ENCODE measurements at places on chromosomes 3 and 15. TPM values are rescaled to one million over a fixed set of nuclear protein-coding genes. Genes with fewer than 3 reads are reported as not detected.

- DNase-seq = no peak
Measured at GRCh38 chr3:96814651-96815567, 515 bp downstream of the EPHA6 start.

DNA sequence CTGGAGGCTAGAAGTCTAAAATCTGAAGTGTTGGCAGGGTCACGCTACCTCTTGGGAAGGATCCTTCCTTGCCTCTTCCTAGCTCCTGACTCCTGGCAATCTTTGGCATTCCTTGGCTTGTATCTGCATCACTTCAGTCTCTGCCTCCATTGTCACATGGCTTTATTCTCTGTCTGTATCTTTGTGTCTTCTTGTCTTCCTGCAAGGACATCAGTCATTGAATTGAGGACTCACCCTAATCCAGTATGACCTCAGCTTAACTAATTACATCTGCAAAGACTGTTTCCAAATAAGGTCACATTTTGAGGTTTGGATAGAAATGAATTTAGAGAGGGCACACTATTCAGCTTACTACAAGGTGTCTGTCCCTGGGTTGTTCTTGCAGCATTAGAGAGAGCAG is 31.1 kb upstream of the UTS2B start:
- DNase-seq = no peak

DNA sequence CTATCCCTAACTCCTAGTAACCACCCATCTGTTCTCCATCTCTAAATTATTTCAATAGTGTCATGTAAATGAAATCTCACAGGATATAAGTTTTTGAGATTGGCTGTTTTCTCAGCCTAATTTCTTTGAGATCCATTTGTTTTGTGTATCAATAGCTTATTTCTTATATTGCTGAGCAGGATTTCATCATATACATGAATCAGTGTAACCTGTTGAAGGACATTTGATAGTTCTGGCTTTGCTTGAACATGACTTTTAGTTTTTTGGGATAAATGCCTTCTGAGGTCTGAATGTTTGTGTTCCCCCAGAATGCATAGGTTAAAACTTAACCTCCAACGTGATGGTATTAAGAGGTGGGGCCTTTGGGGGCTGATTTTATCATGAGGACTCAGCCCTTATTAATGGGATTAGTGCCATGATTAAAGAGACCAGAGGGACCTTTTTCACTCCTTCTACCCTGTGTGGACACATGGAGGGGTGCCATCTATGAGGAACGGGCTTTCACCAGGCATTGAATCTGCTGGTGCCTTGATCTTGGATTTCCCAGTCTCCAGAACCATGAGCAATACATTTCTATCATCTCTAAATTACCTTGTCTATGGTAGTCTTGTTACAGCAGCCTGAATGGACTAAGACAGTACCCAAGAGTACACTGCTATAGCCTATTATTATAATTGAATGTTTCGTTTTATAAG is 118.3 kb downstream of the FNDC3B start:
- DNase-seq = no peak

- DNase-seq = no peak
Measured at GRCh38 chr3:61730577-61731231, 169.3 kb downstream of the PTPRG start.

GRCh38 chr3:29329986-29330890 is 49.4 kb downstream of the RBMS3 start:
- no peak for DNase-seq

DNA sequence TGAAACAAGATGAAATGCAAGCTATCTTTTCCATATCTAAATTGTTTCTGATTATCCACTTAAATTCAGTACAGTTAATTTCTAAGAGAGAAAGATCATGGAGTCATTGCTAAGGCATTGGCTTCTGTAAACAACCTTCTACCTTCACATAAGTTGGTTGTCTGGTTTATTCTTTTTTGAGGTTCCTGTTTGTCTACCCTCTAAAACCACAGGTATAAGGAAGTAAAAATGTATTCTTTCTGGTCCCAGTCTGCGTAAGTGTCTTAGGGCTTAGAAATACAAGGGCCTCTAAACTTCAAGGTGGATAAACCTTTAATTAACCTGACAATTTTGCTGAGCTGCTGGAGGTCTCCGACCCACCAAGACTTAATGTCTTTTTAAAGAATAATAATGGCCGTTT is 3.6 kb upstream of the ATOSA start:
- DNase-seq = no peak

Gene ILDR1
- total RNA-seq = 0.15 TPM

Gene NANOGP8
- not detected for total RNA-seq

Gene OR5H14
- total RNA-seq = not detected

Gene CTSH
- 36.0 TPM for total RNA-seq

GRCh38 chr3:195885036-195885891 is 23.1 kb downstream of the TNK2 start:
- DNase-seq = peak; percentile 52

Gene TF
- total RNA-seq = 2.0 TPM

Gene SAMD7
- total RNA-seq = not detected

DNA sequence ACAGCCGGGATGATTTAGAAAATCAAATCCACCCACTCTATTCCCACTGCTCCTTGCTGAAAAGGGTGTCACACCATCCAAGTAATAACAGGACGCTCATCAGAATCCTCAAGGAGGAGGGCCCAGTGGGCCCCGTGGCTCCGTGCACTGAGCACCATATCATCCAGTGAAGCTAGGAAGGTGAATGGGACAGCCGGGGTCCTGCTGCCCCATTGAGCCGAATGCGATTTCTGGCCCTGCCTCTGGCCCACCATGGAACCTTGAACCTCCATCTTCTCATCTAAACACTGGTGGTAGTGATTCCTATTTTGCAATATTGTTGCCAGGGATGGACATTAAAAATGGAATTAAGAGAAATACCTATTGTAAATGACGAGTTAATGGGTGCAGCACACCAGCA is 99.1 kb upstream of the SLC6A11 start:
- DNase-seq = no peak

Gene OXTR
- total RNA-seq = 0.37 TPM

DNA sequence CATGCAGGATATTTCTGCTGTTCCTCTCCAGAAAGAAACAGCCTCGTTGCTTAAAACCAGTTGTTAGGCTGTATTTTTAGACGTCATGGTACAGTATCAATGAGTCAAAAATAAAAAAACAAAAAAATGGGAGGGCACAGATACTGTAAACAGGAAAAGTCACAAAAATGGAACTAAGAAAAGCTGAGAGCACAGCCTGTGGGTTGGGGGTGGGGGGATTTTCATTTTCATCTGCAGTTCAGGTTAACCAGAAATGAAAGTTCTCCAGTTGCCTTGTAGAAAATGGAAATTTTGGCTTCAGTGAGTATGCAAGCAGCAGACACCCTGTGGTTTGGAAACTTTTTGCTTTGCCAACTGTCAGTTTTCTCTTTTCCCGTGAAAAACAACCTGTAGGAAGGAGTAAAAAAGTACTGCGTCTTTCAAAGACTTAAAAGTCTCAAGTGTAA is 59.0 kb downstream of the FRMD4B start:
- DNase-seq = no peak

Gene MINDY2
- 32.2 TPM for total RNA-seq

GRCh38 chr15:96304839-96305238 is 25.7 kb upstream of the NR2F2 start:
- DNase-seq = no peak

GRCh38 chr15:75031848-75032247 is 8.5 kb downstream of the PPCDC start:
- no peak for DNase-seq

DNA sequence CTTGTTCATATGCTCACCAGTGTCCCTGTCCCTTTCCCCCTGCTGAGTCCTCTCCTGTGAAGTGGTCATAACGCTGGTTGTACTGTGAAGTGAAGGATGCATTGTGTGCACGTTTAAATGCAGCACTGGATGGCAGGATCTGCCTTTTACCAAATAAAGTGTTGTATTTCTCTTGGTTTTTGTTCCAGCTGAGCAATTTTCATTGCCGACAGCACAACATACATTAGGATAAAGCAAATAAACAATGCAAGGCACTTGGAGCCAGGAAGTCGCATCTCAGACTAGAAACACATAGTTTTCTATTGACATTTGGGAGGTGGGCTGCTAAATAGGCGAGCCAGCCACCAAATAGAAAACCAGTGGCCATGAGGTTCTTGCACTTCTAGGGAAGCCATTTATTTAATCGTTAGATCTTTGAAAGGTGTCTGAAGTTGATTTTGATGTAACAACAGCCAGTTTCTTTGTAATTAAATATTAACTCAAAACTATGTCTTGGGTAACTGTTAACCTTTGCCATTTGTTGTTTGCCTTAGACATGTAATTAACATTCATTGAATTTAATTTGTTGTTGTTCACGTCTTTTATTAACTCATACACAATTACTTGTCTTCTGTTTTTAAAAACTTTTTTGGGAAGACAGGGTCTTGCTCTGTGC is 185.3 kb downstream of the FNDC3B start:
- DNase-seq = no peak

Gene COL8A1
- 7.5 TPM for total RNA-seq

DNA sequence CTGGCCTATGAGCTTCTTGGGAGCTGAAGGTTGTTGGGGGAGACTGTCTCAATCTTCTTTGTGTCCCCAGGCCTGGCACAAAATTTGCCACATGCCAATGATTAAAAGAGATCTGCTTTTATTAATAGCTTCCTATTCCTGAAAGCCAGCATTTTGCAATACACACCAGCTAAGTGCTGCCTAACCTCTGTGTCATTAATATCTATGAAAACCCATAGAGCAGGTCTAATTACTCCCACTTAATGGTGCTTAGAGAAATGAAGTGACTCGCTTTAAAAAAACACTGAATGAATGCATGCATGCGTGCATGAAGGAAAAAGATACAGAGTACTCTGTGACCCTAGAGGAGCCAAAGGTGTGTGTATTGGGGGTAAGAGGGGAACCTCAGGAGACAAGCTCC is 55.0 kb downstream of the SLC6A1 start:
- DNase-seq = no peak

Gene CIB2
- total RNA-seq = 20.1 TPM

Gene FEZF2
- not detected for total RNA-seq

Gene C3orf49
- not detected for total RNA-seq

Gene TBC1D23
- 40.4 TPM for total RNA-seq

Gene SLC9C1
- total RNA-seq = 1.9 TPM

- DNase-seq = no peak
Measured at GRCh38 chr3:127234778-127235177, 41.8 kb downstream of the PRR23E start.

Gene DUOX1
- 0.99 TPM for total RNA-seq

Gene EPHA3
- 7.5 TPM for total RNA-seq

DNA sequence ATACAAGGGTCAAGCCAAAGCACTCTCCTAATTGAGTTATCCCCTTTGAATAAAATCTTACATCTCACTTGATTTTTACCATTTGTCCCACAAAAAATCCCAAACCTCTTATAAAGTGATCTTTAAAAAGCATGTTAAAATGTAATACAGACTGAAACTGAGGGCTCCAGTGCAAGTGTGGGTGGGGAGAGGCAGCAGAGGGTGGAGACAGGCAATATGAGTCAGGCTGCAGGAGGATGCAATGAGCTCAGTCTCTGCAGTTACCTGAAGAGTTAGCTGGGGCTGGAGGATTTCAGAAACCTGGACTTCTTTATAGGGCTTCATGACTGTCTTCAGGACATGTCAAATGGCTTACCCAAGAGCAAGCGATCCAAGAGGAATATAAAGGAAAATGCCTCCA is 14.2 kb upstream of the COLQ start:
- DNase-seq = no peak

DNA sequence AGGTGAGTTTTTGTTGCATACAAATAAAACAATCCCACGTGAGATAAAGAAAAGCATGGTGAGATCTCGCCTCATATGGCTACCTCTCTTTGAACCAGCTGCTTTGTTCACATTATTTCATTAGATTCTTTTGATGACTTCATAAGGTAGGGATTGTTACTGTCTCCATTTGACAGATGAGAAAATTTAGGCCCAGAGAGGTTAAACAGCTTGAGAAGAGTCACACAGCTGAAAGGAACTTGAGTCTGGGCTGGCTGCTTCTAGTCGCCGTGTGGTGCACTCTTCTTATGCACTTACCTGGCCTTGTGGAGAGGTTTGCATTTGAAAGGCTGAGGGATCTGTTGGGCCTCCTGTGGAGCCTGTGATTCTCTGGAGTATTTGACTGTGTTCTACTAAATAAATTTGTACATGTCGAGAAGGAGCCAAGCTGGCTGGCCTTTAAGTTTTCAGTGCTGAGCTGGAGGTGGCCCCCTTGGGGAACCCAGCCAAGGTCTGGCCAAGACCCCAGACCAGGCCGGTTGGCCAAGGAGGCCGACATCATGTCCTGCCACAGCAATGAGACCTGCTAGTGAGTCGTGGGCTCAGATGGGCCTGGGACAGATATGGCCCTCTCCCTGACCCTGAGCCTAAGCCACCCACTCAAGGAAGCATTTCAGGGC is 125.1 kb downstream of the SMAD6 start:
- DNase-seq = no peak

Gene SLC6A6
- total RNA-seq = 38.0 TPM

Gene BFSP2
- total RNA-seq = not detected

Gene NOX5
- not detected for total RNA-seq

- no peak for DNase-seq
Measured at GRCh38 chr3:150889106-150889505, 16.1 kb downstream of the MINDY4B start.

DNA sequence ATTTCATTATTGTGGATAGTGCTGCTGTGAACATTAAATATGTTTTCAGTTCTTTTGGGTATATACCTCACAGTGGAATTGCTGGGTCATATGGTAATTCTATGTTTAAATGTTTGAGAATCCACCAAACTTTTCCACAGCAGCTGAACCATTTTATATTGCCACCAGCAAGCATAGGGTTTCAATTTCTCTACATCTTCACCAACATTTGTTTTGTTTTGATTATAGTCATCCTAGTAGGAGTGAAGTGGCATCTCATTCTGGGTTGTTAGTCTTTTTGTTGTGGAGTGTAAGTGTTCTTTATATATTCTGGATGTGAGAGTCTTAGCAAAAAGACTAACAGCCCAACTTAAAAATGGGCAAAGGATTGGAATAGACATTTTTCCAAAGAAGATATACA is 6.0 kb downstream of the RPUSD2 start:
- DNase-seq = no peak

- no peak for DNase-seq
Measured at GRCh38 chr3:79418855-79419621, 348.8 kb downstream of the ROBO1 start.

DNA sequence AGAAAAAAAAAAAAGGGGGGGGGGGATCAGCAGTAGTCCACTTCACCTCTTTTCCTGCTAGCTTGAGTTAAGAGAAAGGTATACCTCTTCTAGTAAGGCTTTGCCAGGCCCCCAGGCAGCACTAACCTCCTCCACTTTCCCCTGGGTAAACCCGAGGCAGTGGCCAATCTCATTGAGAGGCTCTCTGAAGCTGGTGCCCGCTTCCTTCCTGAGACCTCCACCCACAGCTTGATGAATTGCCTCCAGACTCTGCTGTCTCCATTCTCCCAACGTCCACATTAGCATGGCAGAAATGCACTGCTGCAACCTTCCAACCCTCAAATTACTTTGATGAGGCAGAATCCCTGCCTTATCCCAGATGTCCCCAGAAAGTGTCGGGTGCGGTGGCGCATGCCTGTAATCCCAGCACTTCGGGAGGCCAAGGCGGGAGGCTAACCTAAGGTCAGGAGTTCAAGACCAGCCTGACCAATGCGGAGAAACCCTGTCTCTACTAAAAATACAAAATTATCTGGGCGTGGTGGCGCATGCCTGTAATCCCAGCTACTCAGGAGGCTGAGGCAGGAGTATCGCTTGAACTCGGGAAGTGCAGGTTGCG is 15.3 kb downstream of the RLBP1 start:
- no peak for DNase-seq
